Naive thymus-derived CD4-positive, alpha-beta T cell (primary cell): ENCODE measurements at places on chromosomes 13 and 19.
A peak's percentile ranks its signal among the peaks of the same experiment; 100 is the strongest.

DNA sequence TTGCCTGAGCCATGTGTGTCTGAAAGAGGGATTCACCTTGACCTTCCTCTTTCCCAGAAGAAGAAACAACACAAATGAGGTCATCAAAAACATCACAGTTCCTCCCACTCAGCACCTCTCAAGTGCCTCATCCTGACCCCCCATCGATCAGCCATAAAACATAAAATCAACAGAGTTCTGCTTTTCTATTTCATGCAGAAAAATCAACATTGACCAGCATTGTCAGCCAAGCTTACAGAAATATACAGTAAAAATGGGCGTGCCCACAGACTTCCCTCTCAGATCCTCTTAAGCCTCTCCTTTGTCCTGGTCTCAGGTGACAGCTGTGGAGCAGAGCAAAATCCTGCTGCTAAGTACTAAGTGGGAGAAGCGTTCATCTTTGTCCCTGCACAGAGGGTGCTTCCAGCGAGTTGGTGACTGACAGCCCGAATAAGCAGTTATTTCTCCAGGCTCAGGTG is 213.3 kb downstream of the OLFM4 start:
- no peak for DNase-seq

GRCh38 chr13:98454389-98454881 is 122.5 kb downstream of the STK24 start:
- no peak for DNase-seq

DNA sequence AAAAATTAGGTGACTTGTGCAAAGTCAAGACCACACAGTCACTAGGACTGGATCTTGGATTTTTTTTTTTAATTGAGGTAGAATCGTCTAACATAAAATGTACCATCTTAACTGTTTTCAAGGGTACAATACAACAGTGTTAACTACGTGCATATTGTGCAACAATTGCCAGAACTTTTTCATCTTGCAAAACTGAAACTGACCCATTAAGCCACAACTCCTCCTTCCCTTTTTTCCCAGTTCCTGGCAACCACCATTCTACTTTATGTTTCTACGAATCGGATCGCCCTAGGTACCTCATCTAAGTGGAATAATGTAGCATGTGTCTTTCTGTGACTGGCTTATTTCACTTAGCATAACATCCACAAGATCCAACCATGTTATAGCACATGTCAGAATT is 37.5 kb upstream of the POMP start:
- DNase-seq: no peak

DNA sequence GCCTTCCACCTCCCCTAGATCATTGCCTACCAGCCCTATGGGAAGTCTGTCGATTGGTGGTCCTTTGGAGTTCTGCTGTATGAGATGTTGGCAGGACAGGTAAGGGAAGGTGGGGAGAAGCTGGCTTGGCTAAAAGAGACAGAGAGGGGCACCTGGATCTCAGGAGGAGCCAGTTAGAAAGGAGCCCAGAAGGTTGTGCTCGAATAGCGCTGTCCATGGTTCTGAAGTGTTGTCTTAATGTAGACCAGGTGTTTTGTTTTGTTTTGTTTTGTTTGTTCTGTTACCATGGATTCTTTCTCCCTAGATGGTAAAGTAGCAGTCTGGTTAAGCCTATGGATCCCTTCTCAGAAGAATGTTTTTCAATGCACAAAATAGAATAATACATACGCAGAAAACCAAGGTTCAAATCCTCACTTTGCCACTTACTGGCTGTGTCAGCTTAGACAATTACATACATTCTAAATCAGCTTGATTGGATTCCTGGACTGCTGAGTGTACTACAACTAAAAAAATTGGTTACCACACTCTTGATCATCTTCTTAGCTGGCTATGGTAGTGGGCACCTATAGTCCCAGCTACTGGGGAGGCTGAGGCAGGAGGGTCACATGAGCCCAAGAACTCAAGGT is 5.9 kb upstream of the CACNG7 start:
- DNase-seq: no peak

DNA sequence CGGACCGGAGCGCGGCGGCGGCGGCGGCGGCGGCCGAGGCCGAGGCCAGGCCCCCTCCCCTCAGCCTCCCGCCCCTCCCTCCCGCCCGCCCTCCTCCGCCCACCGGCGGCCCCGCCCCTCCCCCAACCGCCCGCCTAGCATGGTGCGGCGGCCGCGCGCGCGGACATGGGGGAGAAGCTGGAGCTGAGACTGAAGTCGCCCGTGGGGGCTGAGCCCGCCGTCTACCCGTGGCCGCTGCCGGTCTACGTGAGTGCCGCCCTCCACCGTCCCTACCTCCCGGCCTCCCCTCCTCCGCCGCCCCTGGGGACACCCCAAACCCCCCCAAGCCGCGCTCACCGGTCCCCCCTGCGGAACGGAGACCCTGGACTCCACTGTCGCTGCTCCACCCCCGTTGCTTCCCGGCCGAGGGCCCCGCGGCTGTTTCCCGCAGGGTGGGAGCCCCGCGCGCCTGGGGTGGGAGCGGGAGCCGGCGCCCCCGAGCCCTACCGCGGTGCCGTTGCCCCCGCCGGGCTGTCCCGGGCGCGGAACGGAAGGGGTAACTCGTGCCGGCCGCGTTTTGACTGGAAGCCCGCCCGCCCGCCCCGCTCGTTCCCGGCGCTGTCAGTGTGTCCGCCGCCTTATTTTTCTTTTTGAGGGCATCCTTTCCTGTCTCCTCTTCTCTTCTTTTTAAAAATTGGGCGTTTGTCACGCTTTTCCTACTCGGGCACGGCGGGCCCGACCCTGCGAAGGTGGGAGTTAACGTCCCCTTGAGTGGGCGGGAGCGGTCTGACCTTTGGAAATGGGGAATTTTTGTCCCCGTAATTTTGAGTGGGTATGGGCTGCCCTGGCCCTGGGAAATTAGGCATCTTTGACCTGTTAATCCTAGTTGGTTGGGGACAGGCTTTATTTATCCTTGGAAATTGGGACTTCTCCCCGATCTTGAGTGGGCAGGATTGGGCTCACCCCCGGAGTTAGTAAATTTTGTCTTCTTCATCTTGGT is 576 bp downstream of the DOT1L start:
- DNase-seq: no peak

DNA sequence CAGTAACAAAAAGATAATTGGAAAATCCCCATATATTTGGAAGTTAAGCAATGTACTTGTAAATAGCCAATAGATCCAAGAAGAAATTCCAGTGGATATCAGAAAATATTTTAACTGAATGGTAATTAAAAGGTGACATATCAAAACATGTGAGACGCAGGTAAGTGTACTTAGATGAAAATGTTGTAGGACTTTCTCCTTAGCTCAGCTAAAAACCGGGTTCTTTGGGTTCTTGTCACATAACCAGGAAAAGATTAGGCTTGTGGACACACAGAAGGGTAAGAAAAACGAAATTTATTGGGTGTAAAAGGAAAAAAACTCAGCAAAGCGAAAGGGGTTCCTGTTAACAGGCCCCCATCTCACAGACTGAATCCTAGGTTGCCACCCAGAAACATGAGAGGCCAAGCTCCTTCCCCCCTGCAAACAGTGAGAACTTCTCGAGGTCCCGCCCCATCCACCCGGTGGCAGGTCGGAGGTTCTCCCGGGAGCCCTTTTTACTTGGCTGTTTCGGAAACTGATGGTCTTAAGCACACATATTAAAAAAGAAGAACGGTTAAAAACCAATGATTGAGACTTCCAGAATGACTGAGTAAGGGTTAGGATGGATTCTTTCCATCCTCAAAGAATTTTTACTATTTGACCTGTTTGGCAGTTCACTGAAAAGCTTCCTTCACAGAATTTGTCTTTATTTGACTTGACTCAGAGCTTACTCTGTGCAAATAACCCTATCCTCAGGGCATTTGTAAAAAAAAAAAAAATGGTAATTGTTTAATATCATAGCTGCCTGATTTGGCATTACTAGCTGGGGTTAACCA is 3.1 kb upstream of the CCDC70 start:
- DNase-seq: no peak

GRCh38 chr13:22726726-22727125 is 454.1 kb upstream of the SGCG start:
- no peak for DNase-seq

DNA sequence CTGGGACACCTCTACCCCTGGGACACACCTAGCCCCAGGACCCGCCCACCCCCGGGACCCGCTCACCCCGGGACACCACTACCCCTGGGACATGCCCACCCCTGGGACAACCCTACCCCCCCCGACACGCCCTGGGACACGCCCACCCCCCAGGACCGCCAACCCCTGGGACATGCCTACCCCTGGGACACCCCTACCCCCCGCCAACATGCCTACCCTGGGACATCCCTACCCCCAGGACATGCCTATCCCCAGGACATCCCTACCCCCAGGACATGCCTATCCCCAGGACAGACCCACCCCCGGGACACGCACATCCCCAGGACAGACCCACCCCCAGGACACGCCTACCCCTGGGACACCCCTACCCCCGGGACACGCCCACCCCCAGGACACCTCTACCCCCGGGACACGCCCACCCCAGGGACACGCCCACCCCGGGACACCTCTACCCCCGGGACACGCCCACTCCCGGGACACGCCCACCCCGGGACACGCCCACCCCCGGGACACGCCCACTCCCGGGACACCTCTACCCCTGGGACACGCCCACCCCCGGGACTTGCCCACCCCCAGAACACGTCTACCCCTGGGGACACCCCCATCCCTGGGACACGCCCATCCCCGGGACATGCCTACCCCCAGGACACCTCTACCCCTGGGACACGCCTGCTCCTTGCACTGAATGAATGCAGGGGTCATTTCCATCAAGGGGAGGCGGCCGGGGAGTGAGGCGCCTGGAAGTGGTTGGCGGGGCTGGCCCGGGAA is 32.3 kb downstream of the ADPRHL1 start:
- no peak for DNase-seq

GRCh38 chr13:101382086-101382485 is 34.2 kb downstream of the NALCN start:
- no peak for DNase-seq

GRCh38 chr19:28468701-28469459 is 744.1 kb downstream of the UQCRFS1 start:
- DNase-seq: peak; percentile 7

GRCh38 chr13:83940742-83941141 is 58.5 kb upstream of the SLITRK1 start:
- no peak for DNase-seq

- DNase-seq: no peak
Measured at GRCh38 chr13:20197361-20197834, 4.7 kb upstream of the GJB2 start.

- peak; percentile 16 for DNase-seq
Measured at GRCh38 chr13:110593430-110594130, 21.8 kb upstream of the NAXD start.

- DNase-seq: peak; percentile 25
Measured at GRCh38 chr19:4083677-4084546, 17.2 kb upstream of the ZBTB7A start.

DNA sequence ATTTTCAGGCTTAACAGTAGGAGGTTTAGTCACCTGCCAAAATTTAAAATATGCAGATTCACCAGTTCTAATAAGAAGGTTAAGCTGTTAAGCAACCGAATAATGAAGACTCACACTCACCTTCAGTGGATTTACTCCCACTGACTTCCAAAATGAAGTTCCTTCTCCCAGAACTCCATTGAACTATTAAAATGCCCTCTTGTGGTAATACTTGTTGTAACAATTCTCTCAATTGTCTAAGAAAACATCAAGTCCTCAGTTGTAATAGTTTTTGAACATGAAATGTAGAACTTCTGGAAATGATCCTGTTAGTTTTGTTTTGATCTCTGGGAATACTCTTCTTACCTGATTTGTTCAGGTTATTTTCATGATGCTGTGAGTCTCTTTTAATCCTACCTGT is 522.0 kb upstream of the ATXN8OS start:
- DNase-seq: no peak

- DNase-seq: no peak
Measured at GRCh38 chr13:63184693-63185092, 1769.0 kb upstream of the PCDH20 start.

DNA sequence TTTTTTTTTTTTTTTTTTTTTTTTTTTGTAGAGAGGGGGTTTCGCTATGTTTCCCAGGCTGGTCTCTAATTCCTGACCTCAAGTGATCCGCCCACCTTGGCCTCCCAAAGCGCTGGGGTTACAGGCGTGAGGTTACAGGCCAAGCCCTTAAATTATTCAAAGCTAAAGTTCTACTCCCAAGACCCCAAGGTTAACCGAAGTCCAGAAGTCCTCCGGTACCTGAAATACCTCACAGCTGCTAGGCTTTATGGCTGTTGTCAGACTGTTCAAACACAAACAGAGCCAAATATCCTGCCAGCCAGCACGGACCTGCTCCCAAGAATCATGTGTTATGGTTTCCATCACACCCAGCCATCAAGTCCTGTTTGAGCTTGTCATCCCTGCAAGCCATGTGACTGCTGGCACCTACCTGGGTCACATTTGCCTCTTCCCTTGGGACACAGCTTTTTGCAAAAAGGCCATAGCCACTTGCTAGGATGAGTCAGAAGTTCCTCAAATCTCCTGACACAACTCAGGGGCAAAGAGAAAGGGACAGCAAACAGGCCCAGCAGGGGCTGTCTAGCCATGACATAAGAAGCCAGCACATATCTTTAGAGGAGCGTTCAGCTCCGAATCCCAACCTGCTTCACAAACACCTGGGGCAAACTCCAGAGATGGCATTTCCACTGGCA is 129.9 kb downstream of the FOXO1 start:
- DNase-seq: no peak

DNA sequence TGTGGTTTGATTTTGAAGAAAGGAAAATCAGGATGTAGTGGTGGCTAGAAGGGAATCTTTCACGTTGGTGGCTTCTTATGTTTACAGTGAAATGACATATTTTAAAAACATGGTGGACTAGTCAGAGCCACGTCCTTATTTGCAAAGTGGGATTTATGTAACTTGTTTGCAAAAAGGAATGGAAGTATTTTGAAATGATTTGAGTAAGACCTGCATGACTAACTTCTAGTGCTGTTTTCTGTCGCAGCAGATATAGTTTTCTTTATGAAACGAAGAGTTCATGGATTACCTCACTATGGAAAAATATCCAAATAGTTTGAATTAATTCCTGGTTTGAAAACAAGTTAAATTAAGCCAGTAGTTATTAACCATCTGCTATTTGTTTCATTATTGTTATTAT is 476.5 kb downstream of the MYO16 start:
- DNase-seq: no peak

GRCh38 chr19:10892256-10892655 is 20.9 kb downstream of the CARM1 start:
- no peak for DNase-seq

GRCh38 chr19:5563008-5563431 is 4.7 kb downstream of the TINCR start:
- DNase-seq: no peak

DNA sequence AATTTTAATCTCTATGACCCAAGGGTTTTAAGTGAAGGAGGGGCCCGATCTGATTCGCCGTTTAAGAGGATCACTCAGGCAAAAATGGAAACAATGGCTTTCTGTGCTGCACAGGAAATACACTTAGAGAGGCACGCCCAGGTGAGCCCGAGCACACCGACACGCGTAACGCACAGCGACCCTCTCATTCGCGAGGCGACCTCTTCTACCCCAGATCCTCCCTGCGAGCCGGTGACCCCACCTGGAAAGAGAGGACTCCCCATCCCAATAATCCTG is 216 bp downstream of the SH2D3A start:
- DNase-seq: no peak

- DNase-seq: no peak
Measured at GRCh38 chr13:26548205-26548765, 9.2 kb upstream of the WASF3 start.
